Left forelimb (tissue), 1 donor: ENCODE measurements at places on chromosomes 2 and 18.

GRCh38 chr18:13376298-13376840 lies 157.8 kb downstream of the LDLRAD4 start:
- peak; percentile 48 for DNase-seq

DNA sequence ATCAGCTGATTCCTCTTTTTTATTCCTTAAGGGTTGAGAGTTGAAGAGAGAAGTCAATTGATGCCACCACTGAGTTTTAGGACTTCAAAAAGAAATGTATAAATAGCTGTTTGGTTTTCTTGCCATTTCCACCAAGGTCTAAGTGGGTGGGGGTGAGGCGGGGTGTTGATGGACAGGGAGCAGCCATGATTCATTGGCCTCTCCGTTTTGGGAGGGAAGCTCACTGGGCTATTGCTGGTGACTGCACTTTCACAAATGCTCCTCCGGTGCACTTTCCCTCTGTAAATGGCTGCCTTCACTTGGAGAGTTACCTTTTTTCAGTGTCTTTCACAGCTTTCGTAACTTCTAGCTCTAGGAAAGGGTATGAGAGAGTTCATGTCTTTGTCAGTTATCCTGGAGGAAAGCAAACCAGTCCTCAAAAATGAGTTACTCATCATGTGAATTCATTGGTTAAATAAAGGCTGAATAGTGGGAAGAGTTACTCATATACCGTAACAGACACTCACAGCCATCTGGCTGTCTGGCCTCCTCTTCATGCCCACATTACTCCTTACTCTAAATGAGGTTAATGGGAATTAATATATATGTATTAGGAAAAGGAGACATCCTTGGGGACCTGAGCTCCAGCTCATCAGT lies 17.4 kb upstream of the CTAGE1 start:
- no peak for DNase-seq

- DNase-seq, result no peak
Observed at GRCh38 chr2:112314856-112315255, 39.5 kb downstream of the ZC3H6 start.

- no peak for DNase-seq
Observed at GRCh38 chr18:3710712-3711301, 260.8 kb downstream of the TGIF1 start.

DNA sequence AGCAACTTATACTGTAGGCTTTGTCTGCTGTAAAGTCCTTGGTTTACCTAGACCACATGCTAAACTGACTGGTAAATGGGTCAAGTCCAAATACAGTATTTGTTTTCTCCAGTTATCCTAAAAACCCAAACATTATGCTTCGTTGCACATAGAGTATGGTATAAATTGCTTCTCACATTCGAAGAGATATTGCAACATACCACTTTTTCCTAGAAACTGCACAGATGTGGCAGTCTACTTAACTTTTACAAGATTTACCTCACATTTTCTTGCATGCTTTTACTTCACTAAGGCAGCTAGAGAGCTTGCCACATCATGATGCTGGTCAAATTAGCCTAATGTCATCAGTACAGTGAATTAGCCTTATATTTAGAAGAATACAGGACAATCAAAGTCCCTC lies 66.0 kb upstream of the SCN7A start:
- no peak for DNase-seq

GRCh38 chr2:239462671-239463506 lies 62.1 kb upstream of the HDAC4 start:
- peak; percentile 36 for DNase-seq

DNA sequence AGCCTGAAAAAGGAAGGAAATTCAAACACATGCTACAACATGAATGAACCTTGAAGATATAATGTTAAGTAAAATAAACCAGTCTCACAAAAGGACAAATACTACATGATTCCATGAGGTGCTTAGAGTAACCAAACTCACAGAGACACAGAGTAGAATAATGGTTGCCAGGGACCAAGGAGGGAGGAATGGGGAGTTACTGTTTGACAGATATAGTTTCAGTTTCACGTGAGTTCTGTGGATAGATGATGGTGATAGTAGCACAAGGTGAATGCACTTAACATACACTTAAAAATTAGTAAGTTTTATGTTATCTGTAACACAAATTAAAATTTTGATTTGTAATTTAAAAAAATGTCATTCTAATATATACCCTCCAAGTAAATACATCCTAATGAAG lies 106.9 kb upstream of the ACVR1C start:
- no peak for DNase-seq

DNA sequence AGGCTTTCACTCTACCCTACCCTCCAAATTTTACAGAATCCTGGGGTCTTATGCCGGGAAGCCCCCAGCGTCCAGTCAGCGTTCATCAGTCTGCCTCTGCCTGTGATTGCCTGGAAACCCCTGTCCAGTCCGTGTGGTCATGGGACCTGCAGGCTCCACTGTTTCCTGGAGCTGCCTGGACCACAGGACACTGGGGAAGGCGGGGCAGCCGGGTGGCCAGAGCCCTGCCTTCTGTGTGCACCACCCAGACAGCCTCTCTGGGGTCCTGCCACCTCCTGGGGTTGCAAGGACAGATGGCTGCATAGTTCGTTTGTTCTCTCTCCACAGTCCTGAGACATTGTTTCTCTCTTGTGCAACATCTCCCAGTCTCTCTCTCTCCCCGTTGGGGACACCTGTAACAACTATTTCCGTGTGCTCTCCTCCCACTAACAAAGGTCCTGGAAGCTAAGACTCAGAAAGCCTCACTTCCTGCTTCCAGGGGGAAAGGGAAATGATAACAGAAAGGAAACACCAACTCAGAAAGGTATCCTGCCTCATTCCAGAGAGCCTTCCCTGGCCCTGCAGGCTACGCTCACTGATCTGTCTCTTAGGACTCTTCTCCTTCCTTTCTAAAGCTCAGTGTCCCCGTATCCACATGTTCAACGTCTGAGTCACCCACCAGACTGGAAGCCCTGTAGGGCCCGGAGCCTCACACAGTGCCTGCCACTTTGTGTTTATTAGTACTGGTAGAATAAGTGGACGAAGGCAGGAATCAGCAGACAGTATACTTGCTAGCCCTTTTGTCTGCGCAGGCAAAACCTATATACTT lies 192.8 kb upstream of the RAB12 start:
- no peak for DNase-seq

DNA sequence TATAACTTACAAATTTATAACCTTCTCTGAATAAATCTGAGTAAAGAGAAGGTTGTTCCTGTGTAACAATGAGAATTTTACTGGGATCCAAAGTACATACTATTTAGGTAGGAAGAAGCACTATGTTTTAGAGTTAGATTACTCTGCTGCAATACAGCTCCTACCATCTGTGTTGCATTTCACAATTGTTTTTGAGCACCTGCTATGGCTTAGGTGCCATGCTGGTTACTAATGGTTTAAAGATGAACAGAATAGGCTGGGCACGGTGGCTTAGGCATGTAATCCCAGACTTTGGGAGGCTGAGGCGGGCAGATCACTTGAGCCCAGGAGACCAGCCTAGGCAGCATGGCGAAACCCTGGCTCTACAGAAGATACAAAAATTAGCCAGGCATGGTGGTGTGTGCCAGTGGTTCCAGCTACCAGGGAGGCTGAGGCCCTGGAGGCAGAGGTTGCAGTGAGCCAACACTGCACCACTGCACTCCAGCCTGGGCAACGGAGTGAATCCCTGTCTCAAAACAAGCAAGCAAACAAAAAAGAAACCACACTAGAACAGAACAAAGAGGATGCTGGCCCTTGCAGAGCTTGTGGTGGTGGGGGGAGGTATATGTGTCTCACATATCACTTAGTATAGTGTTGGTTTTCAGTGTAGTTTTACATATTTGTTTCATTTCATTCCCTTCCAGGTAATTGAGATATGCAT lies 56.7 kb downstream of the SPTBN1 start:
- DNase-seq, result no peak

DNA sequence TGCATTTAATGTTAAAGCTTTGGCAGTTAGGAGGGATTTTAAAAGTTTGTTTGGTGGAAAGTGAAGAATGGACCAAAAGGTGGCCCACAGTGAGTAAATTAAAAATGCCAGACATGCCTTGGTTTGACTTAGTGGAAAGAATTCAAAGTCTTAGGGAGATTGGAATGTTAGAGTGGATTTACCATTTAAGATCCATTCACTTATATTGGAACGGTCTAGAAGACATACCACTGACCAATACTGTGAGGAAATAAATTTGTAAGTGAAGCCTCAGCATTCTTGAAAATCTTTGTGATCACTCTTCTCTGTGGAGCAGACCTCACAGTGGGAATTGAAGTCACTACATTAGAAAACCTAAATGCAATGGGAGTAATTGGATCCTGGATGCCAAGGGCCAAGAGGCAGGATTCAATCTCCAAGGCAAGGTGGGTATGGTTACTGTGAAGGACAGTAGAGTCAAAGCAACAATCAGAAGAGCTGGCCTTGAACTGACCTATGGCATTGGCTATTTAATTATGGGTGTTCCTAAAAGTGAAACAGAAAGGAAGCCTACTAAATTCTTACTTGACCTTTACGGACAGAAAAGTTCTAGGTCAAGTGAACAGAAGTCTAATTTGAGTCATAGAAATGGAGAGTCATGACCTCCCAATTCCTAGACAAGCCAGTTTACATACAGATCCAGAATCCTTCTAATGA lies 40.2 kb upstream of the VRK2 start:
- no peak for DNase-seq

GRCh38 chr18:59996370-59996966 lies 96.7 kb downstream of the PMAIP1 start:
- no peak for DNase-seq

- no peak for DNase-seq
Observed at GRCh38 chr2:122795763-122796162, 1040.3 kb downstream of the TSN start.

DNA sequence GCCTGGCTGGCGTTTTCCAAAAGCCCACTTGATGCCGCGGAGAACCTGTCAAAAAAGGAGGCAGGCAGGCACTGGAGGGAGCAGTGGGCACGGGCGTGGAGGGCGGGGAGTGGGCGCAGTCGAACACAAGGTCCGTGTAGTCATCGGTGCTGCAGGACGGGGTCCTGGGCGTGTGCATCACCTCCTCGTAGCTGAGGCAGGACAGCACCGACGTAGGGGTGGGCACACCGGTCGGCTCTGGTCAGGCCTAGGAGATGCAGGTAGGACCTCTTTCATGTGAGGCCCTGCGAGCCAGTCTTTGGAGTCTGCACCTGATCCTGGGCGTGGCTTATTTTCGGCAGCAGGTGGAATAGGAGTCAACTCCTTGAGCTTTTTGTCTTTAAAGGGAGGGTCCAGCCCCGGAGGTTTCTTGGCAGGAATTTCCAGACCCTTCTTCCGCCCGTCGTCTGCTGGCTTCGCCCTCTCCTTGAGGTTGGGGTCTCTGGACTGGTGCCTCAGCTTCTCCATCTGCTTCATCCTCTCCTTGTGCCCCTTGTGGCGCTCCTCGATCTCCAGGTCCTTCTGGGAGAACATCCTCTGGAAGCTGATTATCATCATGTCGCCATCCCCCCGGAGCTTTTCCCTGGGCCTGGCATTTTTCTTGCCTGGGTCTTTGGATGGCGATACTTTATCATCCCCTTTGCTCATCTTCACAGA lies 892.5 kb upstream of the LRRTM1 start:
- no peak for DNase-seq

GRCh38 chr2:185291035-185291647 lies 447.5 kb upstream of the FSIP2 start:
- DNase-seq, result peak; percentile 65

- no peak for DNase-seq
Observed at GRCh38 chr2:180033993-180034894, 27.1 kb upstream of the CWC22 start.

GRCh38 chr18:35804377-35804776 lies 168.1 kb upstream of the RMP24 start:
- DNase-seq, result no peak

DNA sequence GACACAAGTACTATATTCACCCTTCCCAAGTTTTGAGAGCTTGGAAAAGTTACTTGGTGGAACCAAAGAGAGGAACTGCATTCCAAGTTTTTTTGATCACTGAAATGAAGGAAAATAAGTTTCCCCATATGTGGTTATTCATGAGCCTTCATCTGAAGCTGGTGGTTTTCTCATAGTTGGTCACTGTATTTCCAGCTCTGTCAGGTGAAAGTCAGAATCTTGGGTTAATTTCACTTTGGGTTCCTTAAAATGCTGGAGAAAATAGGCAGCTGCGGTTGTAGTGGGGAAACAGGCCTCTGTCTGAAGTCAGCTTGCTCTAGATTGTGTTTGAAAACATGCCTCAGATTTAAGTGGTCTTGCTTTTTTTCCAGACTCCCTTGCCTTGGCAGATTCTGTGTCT lies 200.5 kb downstream of the HRH4 start:
- no peak for DNase-seq

- no peak for DNase-seq
Observed at GRCh38 chr2:96181529-96181928, 27.1 kb downstream of the STARD7 start.

DNA sequence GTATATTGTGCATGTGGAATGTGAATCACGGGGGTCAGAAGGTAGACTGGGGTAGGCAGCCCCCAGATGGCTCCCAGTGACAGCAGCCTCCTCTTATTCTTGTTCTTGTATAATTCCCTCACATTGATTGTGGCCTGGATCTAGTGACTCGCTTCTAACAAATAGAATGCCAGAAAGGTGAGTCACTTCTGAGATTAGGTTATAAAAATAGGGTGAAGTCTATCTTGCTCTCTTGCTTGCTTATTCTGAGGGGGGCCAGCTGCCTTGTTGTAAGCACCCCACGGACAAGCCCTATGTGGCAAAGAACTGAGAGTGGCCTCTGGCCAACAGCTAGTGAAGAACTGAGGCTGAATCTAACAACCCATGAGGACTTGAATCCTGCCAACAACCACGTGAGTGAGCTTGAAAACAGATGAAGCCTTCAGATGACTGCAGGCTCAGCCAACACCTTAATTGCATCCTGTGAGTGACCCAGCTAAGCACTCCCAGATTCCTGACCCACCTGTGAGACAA lies 15.6 kb upstream of the RMND5A start:
- DNase-seq, result no peak
